ENCODE measurements at places on chromosomes 7 and 10.

DNA sequence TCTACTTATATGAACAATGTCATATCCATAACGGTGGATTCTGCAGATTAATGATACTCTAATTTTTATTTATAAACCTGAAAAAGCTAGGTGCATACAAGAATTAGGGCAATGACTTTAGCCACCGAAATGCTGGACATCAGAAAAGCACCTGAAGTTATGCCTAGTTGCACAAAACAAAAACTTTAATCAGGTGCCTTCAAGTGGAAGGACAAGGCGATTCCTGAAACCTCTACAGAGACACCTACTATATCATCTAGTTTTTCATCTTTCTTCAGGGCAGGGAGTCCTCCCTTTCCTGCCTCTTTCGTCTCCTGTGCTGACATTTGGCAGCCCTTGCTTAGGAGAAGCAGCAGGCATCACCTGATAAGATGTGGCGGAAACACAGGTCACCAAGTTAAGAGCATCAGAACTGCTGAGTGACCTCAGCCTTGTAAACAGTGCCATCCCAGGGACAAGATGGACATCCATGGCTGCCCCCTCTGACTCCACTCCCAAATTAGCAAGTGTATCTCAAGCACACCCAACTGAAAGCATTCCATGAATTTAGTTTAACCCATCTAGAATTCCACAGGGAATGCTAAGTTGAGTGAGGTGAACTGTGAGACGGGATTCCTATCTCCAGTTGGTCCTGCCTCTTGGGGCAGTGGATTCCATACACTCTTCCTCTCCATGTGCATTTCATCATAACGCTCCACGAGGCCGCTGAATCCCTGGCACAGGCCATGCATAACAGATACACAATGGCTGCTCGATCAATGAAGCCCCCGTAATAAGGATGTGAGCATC lies 5.8 kb downstream of the ITPRIP start:
- DNase-seq, result no peak

- no peak for DNase-seq
These were observed 421.4 kb downstream of the SDK1 start for GRCh38 chr7:3722396-3722922.

GRCh38 chr7:134552105-134552504 lies 3.2 kb downstream of the AKR1B15 start:
- no peak for DNase-seq

DNA sequence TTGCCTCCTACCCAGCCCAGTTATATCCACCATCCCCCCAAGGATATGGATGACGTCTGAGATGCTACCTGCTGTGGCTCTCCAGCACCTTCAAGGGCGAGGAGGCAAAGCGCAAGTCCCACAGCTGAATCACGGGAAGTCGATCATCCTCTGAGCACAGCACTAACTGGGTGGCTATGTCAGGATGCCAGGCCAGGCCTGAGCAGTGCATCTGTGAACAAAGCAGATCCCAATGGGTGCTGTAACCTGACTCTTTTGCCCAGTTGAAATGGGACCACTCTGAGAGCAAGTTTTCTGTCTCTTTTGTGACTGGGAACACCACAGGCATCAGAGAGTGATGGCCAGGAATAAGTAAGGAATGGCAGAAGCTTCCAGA lies 12.3 kb downstream of the SEC31B start:
- DNase-seq, result no peak

- DNase-seq, result no peak
These were observed 27.2 kb downstream of the DPYSL4 start for GRCh38 chr10:132213917-132214316.

DNA sequence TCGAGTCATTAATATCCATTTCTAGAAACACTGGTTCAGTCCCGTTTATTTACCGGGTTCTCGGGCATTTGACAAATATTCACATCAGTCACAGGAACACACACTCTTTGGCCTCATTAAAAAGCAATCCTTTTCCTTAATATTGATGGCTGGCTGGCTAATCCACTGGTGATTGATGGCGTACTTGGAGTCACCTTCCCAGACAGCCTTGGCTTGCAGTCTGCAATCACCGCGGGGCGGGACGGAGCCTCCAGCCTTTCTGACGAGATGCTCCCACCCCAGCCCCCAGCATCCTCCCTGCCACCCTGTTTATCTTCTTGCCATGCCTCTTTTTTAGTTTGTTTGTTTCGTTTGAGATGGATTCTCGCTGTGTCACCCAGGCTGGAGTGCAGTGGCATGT lies 36.6 kb downstream of the SRRM3 start:
- DNase-seq, result no peak
